ENCODE measurements at places on chromosomes 3 and 15. TPM values are rescaled to one million over a fixed set of nuclear protein-coding genes. Genes with fewer than 3 reads are reported as not detected.

Gene CLDN1
- total RNA-seq: not detected

Gene PDIA5
- total RNA-seq: 49.4 TPM

Gene AGTR1
- not detected for total RNA-seq

- no peak for DNase-seq
These were observed 132.3 kb downstream of the VPS8 start for GRCh38 chr3:184944241-184944640.

- no peak for DNase-seq
These were observed 45.1 kb downstream of the HMCES start for GRCh38 chr3:129323651-129324294.

DNA sequence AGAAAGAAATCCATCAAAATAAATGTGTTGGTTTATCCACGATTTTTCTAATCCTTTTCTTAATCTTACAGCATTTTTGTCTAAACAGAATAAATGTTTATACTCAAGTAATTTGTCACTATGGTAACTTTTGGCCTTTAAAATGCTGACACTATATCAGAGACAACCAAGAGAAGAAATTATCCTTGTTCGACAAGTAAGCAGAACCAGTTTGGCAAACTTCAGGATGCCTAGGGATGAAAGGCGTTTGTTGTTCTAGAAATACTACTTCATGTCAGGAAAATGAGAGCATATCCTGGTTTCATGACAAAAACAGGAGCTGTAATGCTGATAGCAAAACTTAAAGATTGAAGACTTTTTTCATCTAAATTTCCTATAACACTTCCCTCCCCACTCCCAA lies 308.0 kb upstream of the ATP11B start:
- DNase-seq: no peak

DNA sequence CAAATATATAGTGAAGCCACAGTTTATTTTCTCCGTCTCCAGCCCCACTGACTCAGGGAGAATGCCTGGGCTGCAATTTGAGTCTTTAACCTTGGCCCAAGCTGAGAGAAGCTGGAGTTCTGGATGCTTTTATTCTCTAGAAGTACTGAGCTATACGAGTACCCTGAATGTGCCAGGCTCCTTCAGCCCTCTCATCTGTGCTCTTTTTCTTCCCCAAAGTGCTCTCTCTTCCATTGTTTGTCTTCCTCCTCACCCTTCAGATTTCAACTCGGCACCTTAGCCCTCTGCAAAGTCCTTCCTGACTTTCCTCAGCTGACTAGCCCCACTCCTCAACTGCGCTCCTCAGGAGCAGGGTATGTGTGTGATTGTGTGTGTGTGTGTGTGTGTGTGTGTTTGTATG lies 75.6 kb upstream of the AGBL1 start:
- DNase-seq: no peak

DNA sequence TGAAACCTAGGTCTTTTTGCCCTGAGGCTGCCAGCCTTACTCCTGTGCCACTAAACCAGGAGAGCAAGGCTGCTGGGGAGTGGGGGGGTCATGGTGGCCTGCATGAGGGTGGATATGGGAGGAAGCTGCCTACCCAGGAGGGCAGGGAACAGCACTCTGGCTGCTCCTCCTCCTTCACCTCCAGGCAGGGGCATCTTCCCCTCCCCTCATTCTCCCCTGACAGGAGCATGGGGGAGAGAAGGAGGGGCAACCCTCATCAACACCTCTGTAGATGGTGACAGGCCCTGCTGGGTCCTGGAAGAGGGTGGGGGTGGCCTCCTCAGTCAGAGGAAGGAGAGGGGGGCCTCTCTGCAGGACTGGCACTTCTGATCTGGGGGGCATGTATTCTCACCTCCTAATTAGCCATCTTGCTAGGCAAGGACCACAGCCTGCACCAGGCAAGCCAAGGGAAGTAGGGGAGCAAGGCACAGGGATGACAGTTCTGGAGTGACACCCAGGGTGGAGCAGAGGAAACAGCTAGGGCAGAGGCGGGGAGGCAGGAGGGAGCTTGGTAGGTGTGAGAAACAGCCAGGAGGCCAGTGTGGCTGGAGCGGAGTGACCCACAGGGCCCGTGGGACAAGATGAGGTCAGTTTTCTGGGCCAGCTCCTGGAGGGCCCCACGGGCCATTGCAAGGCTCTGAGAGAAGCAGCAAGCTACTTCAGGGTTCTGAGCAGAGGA lies 4.9 kb downstream of the CCDC33 start:
- DNase-seq: no peak

DNA sequence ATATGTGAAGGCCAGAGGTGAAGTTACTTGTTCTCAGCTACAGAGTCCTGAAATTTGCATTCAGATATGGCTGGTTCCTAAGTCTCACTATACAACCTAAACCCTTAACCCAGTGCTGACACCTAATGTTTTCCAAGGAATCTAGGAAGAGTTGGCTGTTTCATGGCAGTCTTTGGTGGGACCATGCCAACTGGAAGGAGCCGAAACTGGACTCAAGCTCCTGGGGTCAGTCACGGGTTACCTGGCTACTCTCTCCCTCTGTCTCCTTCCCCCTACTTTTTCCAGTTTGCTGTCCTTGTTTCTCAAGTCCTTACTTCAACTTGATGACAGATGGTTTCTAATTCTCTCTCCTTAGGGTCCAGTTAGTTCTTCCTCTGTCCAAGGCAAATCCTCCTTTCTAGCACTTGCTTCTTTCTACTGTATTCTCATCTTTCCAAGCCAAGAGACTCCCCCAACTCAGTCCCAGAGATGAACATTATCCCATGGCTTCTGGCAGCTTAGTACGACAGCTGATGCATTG lies 88.6 kb upstream of the COL6A5 start:
- no peak for DNase-seq

DNA sequence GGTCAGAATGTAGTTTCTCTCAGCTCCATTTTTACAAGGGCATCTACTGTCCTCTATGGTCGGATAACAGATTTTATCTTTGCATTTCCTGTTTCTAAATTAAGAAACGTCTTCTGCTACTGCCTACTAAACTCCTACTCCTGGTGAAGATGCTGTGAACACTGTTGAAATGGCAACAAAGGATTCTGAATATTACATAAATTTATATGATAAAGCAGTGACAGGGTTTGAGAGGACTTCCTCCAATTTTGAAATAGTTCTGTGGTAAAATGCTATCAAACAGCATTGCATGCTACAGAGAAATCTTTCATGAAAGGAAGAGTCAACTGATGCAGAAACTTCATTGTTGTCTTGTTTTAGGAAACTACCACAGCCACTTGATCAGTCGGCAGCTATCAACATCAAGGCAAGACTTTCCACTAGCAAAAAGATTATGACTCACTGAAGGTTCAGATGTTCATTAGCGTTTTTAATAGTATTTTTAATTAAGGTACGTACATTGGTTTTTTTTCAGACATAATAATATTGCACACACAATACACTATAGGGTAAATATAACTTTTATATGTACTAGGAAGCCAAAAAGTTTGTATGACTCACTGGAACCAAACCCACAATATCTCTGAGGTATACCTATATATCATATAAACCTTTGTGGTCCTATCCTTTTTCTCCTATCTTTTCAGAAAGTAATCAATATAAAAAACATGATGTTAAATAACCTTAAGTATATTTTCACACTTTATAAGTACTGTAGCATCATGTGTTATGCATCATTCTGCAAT lies 156.1 kb downstream of the STAG1 start:
- DNase-seq: no peak

GRCh38 chr15:101359365-101359947 lies 64.4 kb upstream of the SNRPA1 start:
- DNase-seq: no peak

All from glutamatergic neuron (in vitro differentiated cells).